ENCODE measurements at places on chromosomes 6 and 20. TPM values are rescaled to one million over a fixed set of nuclear protein-coding genes. Genes with fewer than 3 reads are reported as not detected.

DNA sequence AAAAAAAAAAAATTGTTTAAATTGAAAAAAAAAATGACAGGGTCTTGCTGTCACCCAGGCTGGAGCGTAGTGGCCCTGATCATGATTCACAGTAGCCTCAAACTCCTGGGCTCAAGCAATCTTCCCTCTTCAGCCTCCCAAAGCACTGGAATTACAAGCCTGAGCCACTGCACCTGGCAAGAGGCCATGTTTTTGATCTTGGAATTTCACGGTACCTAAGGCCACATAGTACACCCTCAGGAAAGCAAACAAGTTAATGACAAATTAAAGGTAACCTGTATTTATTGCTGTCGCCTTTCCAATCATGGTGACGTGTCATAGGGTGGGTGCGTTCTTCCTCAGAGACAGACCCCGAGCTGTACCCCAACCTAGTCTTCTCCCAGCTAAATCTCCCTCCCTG is 79.2 kb downstream of the LINC00237 start:
- no peak for DNase-seq

- no peak for DNase-seq
These were observed 250.3 kb downstream of the TTLL2 start for GRCh38 chr6:167575158-167575696.

DNA sequence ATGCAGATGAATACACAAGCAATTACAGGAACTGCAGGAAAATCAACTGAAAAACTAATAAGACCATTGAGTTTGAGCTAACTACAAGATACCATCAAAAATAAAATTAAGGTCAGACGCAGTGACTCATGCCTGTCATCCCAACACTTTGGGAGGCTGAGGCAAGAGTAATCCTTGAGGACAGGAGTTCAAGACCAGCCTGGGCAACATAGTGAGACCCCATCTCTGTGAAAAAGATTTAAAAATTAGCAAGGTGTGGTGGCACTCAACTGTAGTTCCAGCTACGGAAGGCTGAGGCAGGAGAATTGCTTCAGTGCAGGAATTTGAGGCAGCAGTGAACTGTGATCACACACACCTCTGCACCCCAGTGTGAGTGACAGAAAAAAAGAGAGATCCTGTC is 419.9 kb upstream of the SOX4 start:
- DNase-seq, result no peak

- no peak for DNase-seq
These were observed 935.1 kb downstream of the KIF16B start for GRCh38 chr20:15637950-15638754.

Gene PI3
- total RNA-seq, result not detected

- DNase-seq, result no peak
These were observed 336.6 kb downstream of the QKI start for GRCh38 chr6:163751032-163751525.

DNA sequence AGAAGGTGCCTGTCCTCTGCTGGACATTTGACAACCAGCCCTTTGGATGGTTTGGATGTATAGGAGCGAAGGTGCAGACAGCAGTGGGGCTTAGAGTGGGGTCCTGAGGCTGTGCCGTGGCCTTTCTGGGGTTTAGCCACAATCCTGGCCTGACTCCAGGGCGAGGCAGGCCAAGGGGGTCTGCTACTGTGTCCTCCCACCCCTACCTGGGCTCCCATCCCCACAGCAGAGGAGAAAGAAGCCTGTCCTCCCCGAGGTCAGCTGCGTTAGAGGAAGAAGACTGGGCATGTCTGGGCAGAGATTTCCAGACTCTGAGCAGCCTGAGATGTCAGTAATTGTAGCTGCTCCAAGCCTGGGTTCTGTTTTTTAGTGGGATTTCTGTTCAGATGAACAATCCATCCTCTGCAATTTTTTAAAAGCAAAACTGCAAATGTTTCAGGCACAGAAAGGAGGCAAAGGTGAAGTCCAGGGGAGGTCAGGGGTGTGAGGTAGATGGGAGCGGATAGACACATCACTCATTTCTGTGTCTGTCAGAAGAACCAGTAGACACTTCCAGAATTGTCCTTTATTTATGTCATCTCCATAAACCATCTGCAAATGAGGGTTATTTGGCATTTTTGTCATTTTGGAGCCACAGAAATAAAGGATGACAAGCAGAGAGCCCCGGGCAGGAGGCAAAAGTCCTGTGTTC is 1.3 kb upstream of the CDKN1A start:
- DNase-seq, result no peak

GRCh38 chr6:17705428-17705777 is 1.3 kb downstream of the NUP153 start:
- no peak for DNase-seq

Gene FOXP4
- total RNA-seq, result 23.0 TPM

Gene OLIG3
- not detected for total RNA-seq

DNA sequence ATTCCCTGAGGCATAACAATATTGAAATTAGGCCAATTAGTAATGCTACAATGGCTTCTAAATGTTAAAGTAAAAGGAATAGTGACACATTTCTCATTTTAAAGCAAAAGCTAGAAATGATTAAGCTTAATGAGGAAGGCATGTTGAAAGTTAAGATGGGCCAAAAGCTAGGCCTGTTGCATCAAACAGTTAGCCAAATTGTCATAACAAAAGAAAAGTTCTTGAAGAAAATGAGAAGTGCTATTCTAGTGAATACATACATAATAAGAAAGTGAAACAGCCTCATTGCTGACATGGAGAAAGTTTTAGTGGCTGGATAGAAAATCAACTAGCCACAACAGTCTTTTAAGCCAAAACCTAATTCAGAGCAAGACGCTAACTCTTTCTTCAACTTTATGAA is 12.9 kb downstream of the OR2A4 start:
- DNase-seq, result no peak

Gene LIN28B
- 0.15 TPM for total RNA-seq

DNA sequence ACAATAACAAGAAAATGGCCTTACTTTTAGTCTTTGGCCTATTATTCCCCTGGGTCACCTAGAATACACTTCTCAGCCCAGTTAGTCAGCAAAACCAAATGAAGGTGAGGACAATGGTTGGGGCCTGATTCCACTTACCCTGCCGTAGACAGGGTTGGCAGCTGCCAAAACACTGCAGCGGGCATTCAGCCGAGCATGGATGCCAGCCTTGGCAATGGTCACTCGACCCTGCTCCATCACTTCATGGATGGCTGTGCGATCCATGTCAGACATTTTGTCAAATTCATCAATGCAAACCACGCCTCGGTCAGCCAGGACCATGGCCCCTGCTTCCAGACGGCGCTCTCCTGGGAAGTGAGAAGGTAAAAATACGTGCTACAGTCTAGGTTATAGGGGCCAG is 8.4 kb downstream of the MCM3 start:
- no peak for DNase-seq

GRCh38 chr20:32434434-32434833 is 76.3 kb downstream of the ASXL1 start:
- DNase-seq, result no peak

- no peak for DNase-seq
These were observed 177.7 kb downstream of the ZDHHC14 start for GRCh38 chr6:157558487-157559200.

- DNase-seq, result no peak
These were observed 168.7 kb downstream of the BTBD3 start for GRCh38 chr20:12086359-12086758.

Gene NDUFAF5
- total RNA-seq, result 28.6 TPM

Gene KIAA0408
- total RNA-seq, result 1.6 TPM

DNA sequence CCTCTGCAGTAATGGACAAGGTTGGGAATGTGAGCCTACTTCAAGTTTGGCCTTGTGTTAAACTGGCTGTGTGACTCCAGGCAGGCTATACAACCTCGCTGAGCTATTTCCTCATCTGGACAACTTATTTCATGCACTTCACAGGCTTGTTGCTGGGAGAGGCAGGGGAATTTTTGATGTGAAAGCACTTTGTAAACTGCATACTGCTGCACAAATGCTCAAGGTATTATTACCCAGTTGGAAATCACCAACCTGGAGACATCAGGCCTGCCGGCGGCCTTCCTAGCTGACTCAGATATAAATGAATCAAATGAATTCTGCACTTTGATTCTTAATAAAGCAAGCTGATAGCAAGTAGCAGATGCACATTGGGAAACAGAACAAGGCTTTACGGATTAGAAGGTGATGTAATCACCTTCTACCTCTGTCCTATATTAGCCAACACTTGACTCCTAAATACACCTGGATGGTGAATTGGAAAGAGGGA is 10.1 kb downstream of the JARID2 start:
- no peak for DNase-seq

DNA sequence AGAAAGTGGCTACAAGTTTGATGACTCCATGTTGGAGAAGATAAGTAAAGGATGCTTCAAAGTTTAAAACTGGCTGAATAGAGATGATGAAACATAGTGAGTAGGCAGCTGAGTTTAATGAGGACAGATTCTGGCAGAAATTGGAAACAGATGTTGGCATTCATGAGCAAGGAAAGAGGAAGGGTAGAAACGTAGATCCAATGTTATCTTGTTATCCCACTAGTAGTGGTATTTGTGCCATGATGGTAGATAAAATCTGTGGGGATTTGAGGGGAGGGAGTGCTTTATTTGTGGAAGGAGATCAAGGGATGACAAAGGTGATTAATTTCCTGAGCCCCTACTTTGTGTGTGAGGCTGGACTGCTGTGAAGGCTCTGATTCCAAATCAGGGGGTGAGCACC is 69.5 kb downstream of the MRAP2 start:
- DNase-seq, result no peak

Gene SYS1
- total RNA-seq, result 36.4 TPM

- no peak for DNase-seq
These were observed 135.6 kb downstream of the SLC24A3 start for GRCh38 chr20:19347943-19348456.

Gene RAB32
- total RNA-seq, result 0.18 TPM

GRCh38 chr6:116329156-116329555 is 41.6 kb upstream of the DSE start:
- DNase-seq, result no peak

Gene SLC2A10
- total RNA-seq, result not detected

Gene MAFB
- 0.16 TPM for total RNA-seq

DNA sequence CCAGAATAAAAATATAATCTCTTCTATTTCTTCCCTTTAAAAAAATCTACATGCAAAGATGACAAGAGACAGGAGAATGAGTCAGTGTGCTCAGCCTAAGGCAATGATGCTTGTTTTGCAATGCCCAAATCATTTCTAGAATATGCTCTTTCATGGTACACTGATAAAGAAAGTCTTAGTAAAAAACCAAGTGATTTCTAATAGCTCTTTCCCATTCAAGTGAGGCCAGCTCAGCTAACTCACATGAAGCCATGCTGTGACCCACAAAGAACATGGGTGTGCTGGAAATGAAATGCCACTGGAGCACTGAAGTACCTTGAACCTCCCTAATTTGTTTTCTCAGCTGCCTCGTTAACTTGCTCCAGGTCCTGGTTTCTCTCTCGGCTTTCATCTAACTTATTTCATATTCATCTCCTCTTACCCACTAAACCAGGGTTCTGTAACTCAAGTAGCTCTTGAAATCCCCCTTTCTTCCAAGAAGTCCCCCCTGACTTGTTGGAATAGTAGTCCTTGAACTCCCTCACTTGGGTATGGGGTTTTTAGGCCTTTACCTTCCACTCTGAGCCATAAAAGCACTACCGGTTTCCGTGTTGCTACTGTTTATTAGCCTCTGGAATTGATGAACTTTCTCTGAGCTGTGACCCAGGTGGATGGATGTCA is 92.7 kb downstream of the IRF4 start:
- DNase-seq, result no peak

Gene EGFL8
- total RNA-seq, result 6.4 TPM

Gene MGME1
- 16.6 TPM for total RNA-seq

DNA sequence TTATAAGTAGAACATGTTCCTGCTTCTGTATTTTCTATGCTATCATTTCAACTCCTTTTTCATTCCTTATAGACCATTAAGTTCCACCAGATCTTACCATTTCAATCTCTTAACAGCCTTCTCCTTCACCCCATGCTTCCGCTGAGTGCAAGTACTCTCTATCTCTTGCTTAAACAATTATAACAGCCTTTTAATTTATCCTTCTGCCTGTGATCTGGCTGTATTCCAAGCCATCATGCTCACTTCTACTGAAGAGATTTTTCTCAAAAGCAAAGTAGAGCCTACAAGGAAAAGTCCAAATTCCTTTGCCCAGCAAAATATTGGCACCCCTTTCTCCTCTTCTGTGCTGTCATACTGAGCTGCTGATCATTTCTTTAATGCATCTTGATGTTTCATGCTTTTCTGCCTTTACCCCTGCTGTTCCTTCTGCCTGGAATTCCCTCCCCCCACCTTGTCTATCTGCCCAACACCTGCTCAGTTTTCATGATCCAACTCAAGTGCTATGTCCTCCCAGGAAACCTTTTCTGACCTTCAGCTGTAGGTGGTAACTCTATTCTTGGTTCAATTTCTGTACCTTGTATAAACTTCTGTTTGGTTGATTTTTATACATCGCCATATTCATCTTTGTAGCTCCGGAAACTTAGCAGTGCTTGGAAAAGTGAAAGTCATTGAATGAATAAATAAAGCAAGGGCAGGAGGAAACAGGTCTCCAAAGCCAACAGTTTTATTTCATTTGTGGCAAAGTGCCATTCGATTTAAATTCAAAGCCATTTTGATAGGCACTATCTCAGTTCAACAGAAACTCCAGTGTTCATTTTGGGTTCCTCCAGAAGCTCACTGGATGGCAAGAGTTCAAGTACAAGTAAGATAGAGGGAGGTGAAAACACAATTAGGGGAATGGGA is 10.5 kb upstream of the BMP2 start:
- no peak for DNase-seq
